CD4-positive, CD25-positive, alpha-beta regulatory T cell (primary cell): ENCODE measurements at places on chromosomes 7 and 10. TPM values are rescaled to one million over a fixed set of nuclear protein-coding genes. Genes with fewer than 3 reads are reported as not detected.

Gene INHBA
- not detected for total RNA-seq

Gene HOXA2
- not detected for total RNA-seq

Gene CALML3
- total RNA-seq, result not detected

Gene THSD7A
- 0.02 TPM for total RNA-seq

Gene TRPV5
- not detected for total RNA-seq

Gene GIMAP5
- total RNA-seq, result 37.4 TPM

Gene ARL3
- total RNA-seq, result 2.0 TPM

Gene CALN1
- 0.52 TPM for total RNA-seq

GRCh38 chr7:154480817-154481216 lies 428.6 kb downstream of the DPP6 start:
- DNase-seq, result no peak
- no peaks in the 10 kb centered on the region for H3K36me3 ChIP-seq
- no peaks in the 10 kb centered on the region for H3K27me3 ChIP-seq

GRCh38 chr7:129168231-129169021 lies 20.0 kb upstream of the SMO start:
- no peak overlapping the region for H3K4me3 ChIP-seq
- no peaks in the 10 kb centered on the region for H3K27me3 ChIP-seq
- DNase-seq, result no peak

- DNase-seq, result no peak
- H3K36me3 ChIP-seq, result no peaks in the 10 kb centered on the region
- H3K27me3 ChIP-seq, result peaks cover 2% of the 10 kb centered on the region
- H3K27ac ChIP-seq, result no peak overlapping the region
- no peaks in the 10 kb centered on the region for H3K4me1 ChIP-seq
- H3K4me3 ChIP-seq, result no peak overlapping the region
Measured at GRCh38 chr10:98340940-98341310, 72.9 kb upstream of the LOXL4 start.

DNA sequence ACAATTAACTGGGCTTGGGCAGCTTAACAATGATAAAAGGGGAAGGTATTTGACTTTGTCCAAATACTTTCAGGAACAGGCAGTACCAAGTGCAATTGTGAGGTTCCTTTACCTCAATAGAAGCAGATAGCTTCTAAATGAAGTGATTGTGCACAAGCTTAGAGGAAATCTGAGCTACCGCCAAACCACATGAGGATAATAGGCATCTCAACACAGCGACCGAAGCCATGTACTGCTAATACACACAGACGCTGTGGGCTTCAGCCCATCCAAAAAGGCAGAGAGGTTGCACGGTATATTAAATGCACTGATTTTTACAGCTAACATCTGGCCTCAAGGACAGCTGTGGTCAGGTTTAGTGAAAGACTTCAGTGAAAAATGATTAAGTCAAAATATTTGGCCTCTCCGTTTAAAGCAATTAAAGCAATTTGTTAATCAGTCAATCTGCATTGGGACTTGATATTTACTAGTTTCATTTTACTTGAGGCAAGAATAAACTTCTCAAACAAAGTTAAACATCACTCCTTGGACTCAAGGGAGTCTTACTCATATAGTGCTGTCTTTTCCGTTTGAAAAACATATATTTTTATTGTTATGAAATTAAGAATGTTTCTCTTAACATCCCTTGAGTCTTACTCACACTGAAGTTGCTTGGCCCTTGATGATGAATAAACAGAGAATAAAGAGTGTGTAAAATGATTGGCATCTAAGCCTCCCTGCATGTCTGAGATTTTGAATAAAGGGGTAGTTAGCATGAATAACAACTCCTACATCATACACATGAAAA lies 306.3 kb downstream of the C7orf25 start:
- no peaks in the 10 kb centered on the region for H3K4me1 ChIP-seq
- no peak overlapping the region for H3K27ac ChIP-seq
- no peaks in the 10 kb centered on the region for H3K27me3 ChIP-seq
- DNase-seq, result no peak
- H3K4me3 ChIP-seq, result no peak overlapping the region

- H3K27me3 ChIP-seq, result no peaks in the 10 kb centered on the region
- no peak for DNase-seq
- H3K4me3 ChIP-seq, result no peak overlapping the region
- H3K4me1 ChIP-seq, result no peaks in the 10 kb centered on the region
- H3K36me3 ChIP-seq, result no peaks in the 10 kb centered on the region
Measured at GRCh38 chr7:22867003-22867402, 44.4 kb upstream of the TOMM7 start.

GRCh38 chr7:36021367-36021766 lies 131.7 kb upstream of the EEPD1 start:
- no peaks in the 10 kb centered on the region for H3K36me3 ChIP-seq
- H3K4me1 ChIP-seq, result no peaks in the 10 kb centered on the region
- DNase-seq, result no peak
- no peak overlapping the region for H3K27ac ChIP-seq
- H3K27me3 ChIP-seq, result peaks cover 5% of the 10 kb centered on the region
- no peak overlapping the region for H3K4me3 ChIP-seq

DNA sequence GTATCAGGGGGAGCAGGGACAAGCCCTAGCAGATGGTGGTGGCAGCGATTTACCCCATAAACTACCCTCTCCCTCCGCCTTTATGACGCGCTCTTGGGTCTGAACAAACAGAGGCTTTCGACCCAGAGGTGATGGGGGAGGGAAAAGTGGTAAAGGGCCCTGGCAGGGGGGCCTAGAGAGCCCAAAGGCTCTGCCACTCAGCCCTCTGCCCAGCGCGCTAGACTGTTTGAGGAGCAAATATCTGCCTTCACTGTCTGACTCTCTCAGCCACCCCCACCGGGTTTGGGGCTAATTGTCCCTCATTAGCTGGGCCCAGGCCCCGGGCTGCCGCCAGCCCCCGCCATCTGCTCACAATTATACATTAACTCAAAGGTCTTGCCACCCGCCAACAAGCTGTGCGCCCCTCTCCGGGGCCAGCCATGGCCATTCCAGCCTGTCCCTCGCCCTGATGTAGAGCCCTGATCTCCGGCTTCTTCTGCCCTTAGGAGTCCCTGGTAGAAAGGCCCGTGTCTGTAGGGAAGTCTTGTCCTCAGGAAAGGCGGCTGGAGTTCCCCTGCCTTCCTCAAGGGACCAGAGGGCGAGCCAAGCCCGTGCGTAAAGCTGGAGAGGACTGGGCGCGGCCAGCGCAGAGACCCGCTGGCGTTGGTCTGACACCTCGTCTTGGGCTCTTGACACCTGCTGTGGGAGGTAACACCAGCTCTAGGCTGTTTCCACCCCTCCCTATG lies 1.9 kb upstream of the PAX4 start:
- no peak overlapping the region for H3K4me3 ChIP-seq
- H3K4me1 ChIP-seq, result no peaks in the 10 kb centered on the region
- peaks cover 14% of the 10 kb centered on the region for H3K27me3 ChIP-seq
- no peaks in the 10 kb centered on the region for H3K36me3 ChIP-seq
- no peak for DNase-seq

DNA sequence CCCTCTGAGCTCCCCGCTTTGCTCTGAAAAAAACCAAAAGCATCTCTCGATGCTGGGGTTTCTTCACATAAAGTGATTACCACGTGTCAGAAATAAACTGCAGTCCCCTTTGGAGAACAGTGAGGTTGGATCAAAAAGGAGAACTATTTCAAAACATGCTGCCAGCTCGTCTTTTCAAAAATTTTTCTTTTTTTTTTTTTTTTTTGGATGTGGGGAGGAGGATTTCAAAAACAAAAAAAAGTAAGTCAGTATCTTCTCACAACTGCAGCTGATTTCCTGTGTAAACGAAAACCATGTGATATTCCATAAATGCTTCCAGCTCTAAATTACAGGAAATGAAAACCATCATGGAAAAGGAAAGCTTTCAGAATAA lies 155.0 kb upstream of the LYZL2 start:
- H3K4me3 ChIP-seq, result peak overlapping the region; percentile 78
- DNase-seq, result peak; percentile 20
- no peaks in the 10 kb centered on the region for H3K36me3 ChIP-seq
- H3K4me1 ChIP-seq, result peaks cover 23% of the 10 kb centered on the region
- H3K27me3 ChIP-seq, result no peaks in the 10 kb centered on the region

GRCh38 chr10:112952282-112953173 lies 2.5 kb downstream of the TCF7L2 start:
- peaks cover 31% of the 10 kb centered on the region for H3K4me1 ChIP-seq
- peak overlapping the region; percentile 67 for H3K4me3 ChIP-seq
- DNase-seq, result no peak
- peaks cover 20% of the 10 kb centered on the region for H3K27me3 ChIP-seq
- H3K36me3 ChIP-seq, result no peaks in the 10 kb centered on the region
- H3K27ac ChIP-seq, result no peak overlapping the region

GRCh38 chr10:12214763-12215218 lies 18.8 kb downstream of the CDC123 start:
- no peaks in the 10 kb centered on the region for H3K27me3 ChIP-seq
- H3K4me3 ChIP-seq, result peak overlapping the region; percentile 63
- H3K27ac ChIP-seq, result peak overlapping the region; percentile 48
- DNase-seq, result peak; percentile 21
- H3K4me1 ChIP-seq, result peaks cover 6% of the 10 kb centered on the region
- H3K36me3 ChIP-seq, result peaks cover 61% of the 10 kb centered on the region

- no peak overlapping the region for H3K27ac ChIP-seq
- H3K4me1 ChIP-seq, result no peaks in the 10 kb centered on the region
- peaks cover 2% of the 10 kb centered on the region for H3K27me3 ChIP-seq
- no peak for DNase-seq
- H3K4me3 ChIP-seq, result no peak overlapping the region
Measured at GRCh38 chr7:87941138-87941537, 7.1 kb downstream of the ADAM22 start.

- H3K4me3 ChIP-seq, result no peak overlapping the region
- H3K27me3 ChIP-seq, result no peaks in the 10 kb centered on the region
- DNase-seq, result no peak
- H3K27ac ChIP-seq, result no peak overlapping the region
Measured at GRCh38 chr7:158676171-158676840, 28.3 kb downstream of the NCAPG2 start.

DNA sequence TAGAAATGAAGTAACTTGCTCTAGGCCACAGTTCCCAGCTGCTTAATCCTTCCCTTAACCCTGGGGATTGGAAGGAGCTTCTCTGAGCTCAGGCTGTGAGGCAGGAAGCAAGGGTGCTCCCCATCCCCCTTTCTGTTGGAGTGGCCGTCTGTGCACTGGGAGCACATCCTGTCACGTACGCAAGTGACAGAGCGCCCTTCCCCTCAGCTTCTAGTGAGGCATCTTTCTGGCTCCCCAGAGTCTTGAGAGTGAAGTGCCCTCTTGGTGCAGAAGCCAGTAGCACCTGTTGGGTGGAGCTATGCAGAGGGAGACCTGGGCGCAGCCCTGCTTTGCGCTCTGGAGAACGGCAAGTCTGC lies 47.8 kb downstream of the SHH start:
- H3K4me1 ChIP-seq, result peaks cover 26% of the 10 kb centered on the region
- peak overlapping the region; percentile 49 for H3K4me3 ChIP-seq
- peak overlapping the region; percentile 74 for H3K27ac ChIP-seq
- H3K36me3 ChIP-seq, result peaks cover 48% of the 10 kb centered on the region
- H3K27me3 ChIP-seq, result no peaks in the 10 kb centered on the region

- H3K4me1 ChIP-seq, result peaks cover 51% of the 10 kb centered on the region
- H3K27me3 ChIP-seq, result no peaks in the 10 kb centered on the region
Measured at GRCh38 chr7:150685219-150686029, at the start of gene GIMAP2. TSS of gene GIMAP2 (plus strand) at chr7:150685706. CDS start at chr7:150687060, 1,354 bp downstream.

GRCh38 chr10:118541718-118542117 lies 53.7 kb downstream of the PRLHR start:
- peaks cover 16% of the 10 kb centered on the region for H3K27me3 ChIP-seq
- H3K36me3 ChIP-seq, result no peaks in the 10 kb centered on the region
- H3K27ac ChIP-seq, result no peak overlapping the region
- H3K4me3 ChIP-seq, result no peak overlapping the region
- H3K4me1 ChIP-seq, result no peaks in the 10 kb centered on the region

- H3K36me3 ChIP-seq, result no peaks in the 10 kb centered on the region
- H3K27ac ChIP-seq, result no peak overlapping the region
- H3K4me1 ChIP-seq, result no peaks in the 10 kb centered on the region
Measured at GRCh38 chr10:89248-89647, 40.2 kb upstream of the TUBB8 start.

DNA sequence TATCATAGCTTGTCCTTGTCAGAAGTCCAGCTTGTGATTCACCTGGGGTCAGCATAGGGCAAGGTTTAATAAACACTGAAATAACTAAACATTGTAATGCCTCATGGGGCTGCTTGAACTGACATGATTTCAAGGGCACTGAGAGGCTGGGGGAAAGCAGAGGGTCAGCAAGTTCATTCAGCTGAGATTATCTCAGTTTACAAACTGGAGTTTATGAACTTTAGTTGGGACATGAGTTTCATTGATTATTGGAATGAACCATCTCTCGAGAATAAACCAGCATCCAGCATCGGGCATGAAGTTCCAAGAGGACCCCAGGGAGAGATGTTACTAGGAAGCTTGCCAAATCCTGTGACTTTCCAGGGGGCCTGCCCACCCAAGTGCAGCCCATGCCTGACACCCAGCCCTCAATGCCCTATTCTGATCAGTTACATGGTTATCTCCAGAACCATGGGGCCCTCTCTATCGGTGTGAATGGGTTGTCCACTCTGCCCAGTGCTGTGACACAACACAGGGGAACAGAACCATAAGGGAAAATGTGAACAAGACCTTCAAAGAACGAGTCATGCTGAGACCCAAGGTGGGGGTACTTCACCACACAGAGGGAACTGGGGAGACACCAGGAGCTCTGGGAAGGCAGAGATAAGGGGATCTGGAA lies 7.9 kb upstream of the CYP3A7 start:
- no peaks in the 10 kb centered on the region for H3K4me1 ChIP-seq
- H3K4me3 ChIP-seq, result no peak overlapping the region
- no peak overlapping the region for H3K27ac ChIP-seq
- no peak for DNase-seq
- no peaks in the 10 kb centered on the region for H3K36me3 ChIP-seq
